Amniotic stem cell (primary cell): ENCODE measurements at places on chromosomes 12 and 14.

DNA sequence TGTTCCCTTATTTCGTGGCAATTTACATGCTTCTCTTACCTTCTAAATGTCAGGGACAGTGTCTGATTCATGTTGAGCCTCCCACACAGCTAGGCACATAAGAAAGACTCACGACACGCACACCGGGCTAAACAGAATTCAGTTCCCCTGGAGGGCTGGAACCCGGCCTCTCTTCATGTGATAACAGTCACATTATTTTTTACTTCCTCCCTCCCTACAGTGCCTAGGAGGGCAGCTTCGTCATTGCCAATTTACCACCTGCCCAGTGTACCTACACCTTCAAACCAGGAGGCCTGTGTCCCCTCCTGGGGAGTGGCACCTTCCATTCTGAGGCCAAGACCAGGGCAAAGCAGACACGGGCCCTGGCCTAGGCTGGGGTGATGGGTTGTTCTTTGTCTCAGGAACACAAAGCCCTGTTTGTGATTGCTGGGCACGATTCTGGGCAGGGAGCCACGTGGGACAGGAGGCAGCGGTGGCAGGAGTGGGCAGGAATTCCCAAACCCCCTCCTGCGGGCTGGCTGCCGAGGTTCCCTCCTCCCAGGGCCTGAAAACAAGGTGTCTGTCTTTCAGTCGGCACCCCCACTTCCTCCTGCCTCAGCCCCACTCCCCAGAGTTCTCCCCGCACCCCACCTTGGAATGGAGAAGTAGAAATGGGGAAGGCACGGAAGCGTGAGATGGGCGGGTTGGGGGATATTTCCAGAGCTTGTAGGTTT is 6.8 kb upstream of the RASAL1 start:
- DNase-seq: no peak

DNA sequence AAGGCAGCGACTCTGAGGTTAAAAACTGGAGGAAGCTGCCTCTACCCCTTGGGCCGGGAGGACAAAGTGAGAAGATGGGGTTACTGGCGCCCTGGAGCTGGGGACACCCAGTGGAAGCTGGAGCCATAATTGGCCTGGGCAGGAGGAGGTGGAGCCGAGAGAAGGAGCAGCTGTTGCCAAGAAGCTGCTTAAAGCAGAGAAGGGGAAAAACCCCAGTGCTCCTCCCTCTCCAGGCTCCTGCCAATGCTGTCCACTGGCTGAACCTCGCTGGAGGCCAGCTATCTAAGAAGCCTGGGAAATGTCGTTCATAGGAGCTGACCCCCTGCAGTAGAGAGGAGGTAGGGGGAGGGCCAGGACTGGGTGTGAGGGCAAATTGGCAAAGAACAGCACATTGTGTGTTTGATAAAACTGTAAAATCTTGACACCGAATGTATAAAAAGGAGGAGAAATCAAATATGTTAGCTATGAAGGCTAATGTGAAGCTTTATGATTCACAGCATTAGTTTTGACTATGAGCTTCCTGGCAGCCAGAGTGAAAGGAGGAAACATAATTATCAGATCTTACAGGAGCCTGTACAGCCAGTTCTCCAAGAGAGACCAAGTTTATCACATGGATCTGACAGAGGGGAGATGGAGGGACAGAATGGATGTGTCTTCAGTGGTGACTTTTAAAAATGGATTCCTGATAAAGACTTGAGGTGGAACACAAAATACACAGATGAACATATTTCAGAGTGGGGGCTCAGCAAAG is 9.5 kb downstream of the HHIPL1 start:
- DNase-seq: no peak

DNA sequence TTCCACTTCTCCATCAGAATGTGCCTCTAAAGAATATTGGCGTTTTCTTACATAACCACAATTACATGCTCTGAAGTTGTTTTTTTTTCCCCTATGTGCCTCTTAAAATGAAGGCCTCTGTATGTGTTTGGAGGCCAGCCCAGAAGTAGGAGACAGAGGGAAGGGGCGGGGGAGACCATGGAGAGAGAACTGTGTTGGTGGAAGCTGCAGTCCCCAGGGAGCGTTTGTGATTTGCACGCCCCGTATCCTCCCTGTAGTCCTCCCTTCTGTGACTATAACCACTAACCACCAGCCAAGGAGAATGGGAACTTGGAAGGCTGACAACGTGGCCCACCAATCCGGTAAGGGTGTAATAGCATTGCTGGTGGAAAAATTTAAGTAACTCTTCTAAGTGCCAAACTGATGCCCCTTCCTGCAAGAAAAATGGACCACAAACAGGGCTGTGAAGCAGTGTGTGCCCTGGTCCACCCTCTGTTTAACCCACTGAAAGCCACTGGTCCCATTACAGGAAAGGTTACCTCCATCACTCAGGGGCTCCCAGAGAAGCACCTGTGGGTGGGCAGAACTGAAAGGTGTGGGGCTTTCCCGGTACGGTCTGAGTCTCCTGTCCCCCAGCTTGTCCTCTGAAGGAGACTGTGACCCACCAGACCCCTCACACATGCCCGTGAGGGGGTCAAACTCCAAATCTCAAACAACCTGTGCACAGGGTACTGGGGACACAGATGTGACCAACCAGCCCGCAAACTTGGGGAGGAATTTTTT is 36.8 kb downstream of the CCDC88C start:
- no peak for DNase-seq

GRCh38 chr12:106137530-106138356 is 1.0 kb downstream of the NUAK1 start:
- no peak for DNase-seq

GRCh38 chr12:53290661-53291060 is 4.7 kb upstream of the PFDN5 start:
- no peak for DNase-seq

DNA sequence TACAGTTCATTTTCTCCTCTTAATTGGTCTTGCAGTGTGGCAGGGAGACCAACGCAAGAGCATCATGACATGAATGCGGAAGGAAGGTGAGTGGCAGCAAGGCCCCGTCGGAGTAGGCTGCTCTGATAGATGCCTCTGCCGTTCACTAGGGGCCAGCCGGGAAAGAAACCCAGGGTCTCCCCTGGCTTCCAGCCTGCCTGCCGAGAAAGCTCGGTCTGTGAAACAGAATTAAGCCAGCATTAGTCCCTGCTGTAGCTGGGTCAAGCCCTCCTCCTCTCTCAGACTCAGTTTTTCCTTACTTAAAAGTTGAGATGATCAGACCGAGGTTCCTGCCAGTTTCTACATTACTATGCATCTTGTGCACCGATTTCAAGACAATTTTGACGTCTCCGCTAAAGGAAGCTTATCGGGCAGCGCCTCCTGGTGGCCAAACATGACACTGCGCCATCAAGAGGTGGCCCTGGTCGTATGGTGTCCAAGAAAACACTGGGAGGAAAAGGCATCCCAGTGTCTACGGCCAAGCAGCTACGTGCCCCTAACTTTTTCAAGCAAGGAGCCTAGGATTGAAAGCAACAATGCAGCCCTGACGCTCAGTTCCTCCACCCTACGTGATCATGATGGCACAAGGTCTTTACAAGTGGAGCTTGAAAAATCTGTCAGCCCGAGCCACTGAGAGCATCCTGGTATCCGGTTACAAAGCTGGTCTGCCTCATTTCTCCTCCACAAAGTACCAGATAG is 131.6 kb downstream of the KSR2 start:
- peak; percentile 17 for DNase-seq

- DNase-seq: no peak
Measured at GRCh38 chr12:19191563-19191962, 62.0 kb downstream of the PLEKHA5 start.

DNA sequence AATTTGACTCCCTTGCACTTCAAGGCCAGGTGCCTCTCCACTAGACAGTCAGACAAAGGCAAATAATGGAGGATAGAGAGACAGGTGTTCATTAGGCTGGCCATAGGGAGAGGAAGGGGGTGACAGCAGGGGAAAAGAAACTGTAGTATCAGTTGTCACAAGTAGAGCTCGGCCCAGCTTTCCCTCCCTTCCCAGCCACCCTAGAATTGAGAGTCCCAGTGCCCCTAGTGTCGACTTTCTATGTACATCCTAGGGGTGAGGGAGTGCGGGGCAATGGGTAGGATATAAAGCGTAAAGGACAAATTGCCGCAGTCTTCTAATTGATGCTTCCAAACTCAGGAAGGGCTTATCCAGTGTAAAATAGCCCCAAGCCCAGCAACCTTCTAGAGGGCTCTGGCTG is 39.0 kb downstream of the BAZ2A start:
- DNase-seq: no peak

DNA sequence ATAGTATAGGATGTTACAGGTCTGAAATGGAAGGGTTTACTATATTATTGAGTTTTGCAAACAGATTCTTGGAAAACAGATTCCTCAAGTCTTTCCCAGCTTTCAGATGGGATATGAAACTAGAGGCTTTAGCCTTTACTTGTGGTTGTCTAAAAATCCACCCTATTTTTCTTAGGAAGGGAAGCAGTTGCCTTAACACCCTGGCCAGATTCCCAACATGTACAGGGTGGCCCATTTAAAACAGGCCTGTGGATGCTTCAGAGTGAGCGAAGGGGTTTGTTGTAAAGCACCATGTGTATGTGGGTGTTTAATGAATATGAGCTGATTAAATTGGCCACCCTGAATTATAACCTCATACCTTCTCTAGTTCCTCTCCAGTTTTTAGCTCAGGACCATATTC is 415.9 kb downstream of the ZFP36L1 start:
- DNase-seq: no peak

GRCh38 chr12:44696542-44696941 is 179.6 kb downstream of the NELL2 start:
- no peak for DNase-seq

DNA sequence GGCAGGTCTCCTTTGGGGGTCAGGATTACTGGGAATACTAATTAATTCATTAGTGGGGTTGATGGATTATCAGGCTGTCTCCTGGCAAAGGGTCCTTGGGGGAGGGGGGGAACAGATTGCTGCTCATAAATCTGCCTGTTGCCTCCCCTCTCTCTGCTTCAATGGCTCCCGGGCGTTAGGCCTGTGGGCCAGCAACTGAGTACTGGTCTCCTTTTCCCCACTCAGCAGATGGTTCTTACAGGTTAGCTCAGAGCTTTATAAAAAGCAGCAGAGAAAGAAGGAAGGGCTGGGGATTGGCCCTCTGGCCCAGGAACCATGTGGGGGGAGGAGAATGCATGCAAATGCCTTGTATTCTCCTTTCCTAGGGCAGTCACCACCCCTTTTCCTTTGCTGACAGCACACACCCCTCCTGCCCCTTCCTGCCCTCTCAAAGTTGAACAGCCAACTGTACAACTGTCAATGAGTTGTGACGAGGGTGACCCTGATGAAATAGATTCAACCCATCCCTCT is 2.3 kb upstream of the NEUROD4 start:
- no peak for DNase-seq

GRCh38 chr12:31119803-31120211 is 46.1 kb downstream of the DDX11 start:
- DNase-seq: no peak

GRCh38 chr12:94149781-94150239 is 1.4 kb downstream of the PLXNC1 start:
- no peak for DNase-seq

DNA sequence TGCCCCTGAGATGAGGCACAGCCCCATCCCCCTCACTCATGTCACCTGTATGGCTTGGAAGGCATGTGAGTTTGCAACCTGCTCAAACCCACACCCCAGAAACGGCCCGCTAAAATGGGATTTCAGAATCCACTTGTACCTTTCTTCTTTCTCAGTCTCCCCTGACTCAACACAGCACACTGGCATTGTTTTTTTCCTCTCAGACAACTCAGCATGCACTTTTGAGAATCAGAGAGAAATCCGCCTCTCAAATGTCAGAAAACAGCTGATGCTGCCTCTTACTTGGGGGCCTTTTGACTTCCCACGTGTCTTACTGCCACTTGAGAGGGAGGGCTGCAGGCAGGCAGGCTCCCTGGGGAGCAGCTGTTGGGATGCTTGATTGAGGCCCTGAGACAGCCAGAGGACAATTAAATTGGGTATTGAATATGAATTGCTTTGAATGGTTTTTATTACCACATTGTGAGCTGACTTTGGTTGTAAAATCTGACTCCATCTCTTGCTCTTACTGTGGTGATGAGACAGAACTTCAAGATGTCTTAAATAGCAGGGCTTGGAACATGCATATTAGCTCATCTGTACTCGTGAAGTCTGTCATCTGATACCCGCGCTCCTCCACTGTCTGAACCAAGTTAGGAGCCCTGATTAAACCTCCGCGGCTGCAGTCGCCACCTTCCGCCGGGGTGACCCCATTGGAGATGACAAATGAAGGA is 96.6 kb downstream of the APAF1 start:
- DNase-seq: no peak

DNA sequence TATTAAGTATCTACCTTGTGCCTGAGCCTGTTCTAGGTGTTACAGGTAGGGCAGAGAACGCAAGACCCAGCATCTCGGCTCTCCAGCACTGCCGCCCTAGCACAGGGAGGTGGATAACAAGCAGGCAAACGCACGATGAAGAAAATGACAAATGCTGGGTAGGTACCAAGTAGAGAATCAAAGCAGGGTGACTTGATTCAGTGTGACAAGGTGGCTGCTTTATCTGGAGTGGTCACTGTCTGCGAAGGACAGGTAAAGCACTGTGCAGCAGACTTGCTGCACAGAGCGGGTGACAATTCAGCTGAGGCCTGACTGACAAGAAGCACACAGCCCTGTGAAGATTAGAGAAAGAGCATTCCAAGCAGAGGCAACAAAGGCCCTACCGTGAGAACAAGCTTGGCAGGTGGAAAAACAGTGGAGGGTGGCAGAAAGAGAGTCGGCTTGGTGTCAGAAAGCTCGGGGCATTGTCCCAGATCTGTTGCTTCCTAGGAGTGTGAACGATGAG is 12.9 kb downstream of the PRKCH start:
- DNase-seq: no peak

GRCh38 chr12:15186597-15186996 is 34.6 kb downstream of the RERG start:
- no peak for DNase-seq

- no peak for DNase-seq
Measured at GRCh38 chr12:30169839-30170591, 386.3 kb upstream of the TMTC1 start.

DNA sequence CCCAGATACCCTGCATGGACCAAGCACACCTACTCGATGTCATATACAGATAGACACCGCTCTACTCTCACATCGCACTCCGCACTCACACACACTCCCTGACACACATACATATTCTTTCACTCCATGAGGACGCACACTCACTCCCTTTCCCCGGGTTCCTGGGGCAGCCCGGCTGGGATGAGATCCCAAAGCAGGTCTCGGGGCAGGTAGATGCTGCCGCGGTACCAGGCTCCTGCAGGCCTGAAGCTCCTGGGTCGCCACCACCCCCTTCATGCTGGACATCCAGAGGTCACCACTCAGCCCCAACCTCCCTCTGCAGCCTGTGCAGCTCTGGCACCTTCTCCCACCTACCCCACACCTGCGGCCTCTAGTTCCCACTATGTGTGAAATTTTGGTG is 2.3 kb downstream of the C1QL4 start:
- DNase-seq: no peak

DNA sequence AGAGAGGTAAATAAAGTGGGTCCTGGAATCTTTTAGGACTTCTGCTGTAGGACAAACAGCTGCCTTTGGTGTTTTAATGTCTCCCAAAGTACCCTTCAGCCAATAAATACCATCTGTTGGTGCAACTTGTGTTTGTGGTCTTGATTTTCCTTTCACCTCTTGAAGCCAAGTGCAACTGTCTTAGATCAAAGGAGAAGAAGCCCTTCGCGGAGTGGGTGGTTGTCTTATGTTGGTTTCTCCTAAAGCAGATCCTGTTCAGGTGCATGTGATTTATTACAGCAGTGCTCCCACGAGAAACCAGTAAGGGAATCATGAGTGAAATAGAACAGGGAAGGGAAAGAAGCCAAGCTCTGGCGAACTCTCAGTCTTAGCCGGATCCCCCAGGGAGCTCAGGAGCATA is 27.7 kb downstream of the HRK start:
- DNase-seq: no peak
